ENCODE measurements at places on chromosomes 1 and 21.

DNA sequence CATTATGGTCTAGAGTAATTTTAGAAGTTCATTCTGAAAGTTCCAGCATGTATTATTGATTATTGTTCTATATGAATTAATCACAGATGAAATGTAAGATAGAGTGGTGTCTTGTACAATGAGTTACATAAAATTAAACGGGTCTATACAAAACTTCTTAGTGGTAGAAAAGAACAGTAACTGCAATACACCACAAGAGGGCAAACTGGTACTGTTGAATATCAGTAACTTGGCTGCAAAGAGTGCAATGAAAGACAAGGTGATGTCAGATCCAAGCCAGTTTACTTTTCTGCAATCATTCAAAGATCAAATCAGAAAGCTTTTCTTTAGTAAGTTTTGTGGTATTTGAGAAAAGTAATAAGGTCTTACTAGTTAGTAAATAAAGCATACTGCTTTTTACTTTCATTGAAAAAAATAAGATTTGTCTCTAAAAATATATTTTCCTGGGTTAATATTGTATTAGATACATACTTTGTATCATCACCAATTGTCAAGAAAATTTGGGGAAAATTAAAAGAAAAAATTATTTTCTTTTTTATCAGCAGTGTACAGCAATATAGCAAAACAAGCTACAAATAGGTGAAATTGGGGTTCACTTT lies 66.4 kb upstream of the BTG3 start:
- no peak for DNase-seq

GRCh38 chr1:85225624-85226380 lies 25.0 kb upstream of the SYDE2 start:
- DNase-seq, result no peak

DNA sequence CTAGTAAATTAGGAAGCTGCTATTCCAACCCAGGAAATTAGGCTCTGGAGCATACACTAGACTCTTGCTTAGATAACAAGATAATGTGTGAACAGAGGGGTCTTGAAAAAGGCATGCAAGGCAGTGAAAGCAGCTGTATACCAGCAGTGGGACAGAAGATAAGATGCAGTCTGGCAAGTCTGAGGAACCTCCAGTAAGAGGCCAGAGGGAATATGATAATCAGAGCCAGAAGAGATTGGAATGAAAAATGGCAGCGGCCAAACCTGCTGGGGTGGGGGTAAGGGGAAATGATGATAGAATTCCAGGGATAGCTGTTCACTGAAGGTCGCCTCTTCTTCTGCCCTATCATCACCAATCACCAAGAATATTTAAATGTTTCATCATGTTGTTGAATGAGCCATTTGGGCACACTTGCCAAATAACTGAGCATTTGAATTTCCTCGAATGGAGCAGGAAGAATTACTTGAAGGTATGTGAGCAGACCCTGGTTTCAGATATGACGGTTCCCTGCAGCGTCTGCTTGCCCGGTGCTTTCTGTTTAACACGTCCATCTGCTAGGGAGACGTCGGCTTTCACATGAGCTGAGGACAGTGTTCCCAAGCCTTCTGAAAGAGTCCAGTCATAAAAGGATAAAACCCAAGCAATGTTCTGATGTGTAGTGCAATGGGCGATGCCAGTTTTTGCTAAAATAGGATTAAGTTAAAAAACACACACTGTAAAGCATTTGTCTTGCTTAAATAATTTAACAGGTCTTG lies 173.3 kb downstream of the RWDD3 start:
- DNase-seq, result no peak

- DNase-seq, result no peak
Observed at GRCh38 chr1:245698860-245699259, 544.1 kb downstream of the KIF26B start.

- no peak for DNase-seq
Observed at GRCh38 chr1:41640141-41640751, 155.8 kb upstream of the EDN2 start.

GRCh38 chr1:211612786-211613107 lies 33.8 kb upstream of the SLC30A1 start:
- no peak for DNase-seq

- no peak for DNase-seq
Observed at GRCh38 chr1:197924516-197925123, 7.4 kb downstream of the LHX9 start.

- no peak for DNase-seq
Observed at GRCh38 chr1:233957691-233958090, 53.2 kb downstream of the SLC35F3 start.

GRCh38 chr1:19427087-19427781 lies 58.1 kb downstream of the CAPZB start:
- DNase-seq, result no peak

DNA sequence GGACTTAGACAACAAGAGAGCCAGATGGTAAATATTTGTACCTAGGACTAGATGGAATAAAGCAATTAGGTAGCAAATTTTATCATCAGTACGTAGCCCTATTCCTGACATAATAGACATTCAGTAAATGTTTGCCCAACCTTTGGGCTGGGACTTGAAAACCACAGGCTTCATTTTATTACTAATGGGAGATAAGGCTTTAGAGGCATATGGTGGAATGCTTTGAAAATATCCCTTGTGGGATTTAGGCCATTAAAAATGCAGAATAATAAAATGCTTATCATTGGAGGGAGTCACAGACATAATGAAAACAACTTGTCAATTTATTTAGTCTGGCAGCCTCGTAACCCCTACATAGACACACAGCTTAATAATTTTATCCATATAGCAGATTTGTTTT lies 296.1 kb upstream of the SPAG17 start:
- no peak for DNase-seq

DNA sequence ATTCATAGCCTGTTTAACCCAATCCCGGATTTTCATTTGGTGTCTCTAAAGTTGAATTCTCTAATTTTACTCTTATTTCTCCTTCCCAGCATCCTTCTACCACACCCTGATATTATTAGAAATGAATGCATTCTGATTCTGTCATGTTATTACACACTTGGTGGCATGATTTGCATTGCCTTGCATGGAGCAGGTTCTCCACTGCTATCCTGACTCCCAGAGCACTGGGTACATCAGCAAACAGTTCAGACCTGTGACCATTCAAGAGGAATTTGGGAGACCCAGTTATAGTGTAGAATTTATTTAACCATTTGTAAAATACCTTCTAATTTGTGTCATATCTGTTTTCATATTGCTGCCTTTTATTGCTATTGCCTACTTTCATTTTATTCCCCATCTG lies 2.6 kb downstream of the LRRC8B start:
- no peak for DNase-seq

DNA sequence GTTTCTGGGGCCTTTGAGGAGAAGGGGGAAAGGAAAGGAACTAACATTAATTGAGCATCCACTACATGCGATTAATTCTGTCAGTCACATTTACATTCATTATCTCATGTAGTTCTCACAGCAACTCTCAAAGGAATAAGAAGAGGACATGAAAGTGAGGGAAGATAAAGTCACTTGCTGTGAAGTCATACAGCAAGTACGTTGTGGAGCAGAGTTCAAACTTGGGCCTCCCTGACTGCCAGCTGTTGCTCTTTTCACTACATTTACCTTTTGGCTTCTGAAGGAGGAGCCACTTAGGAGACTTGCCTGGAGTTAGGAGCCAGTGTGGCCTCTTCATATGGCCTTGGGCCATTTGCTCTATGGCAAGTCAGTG lies 6.2 kb downstream of the ZNF691 start:
- no peak for DNase-seq

- peak; percentile 79 for DNase-seq
Observed at GRCh38 chr1:44808938-44809917, 905 bp downstream of the BTBD19 start.
